ENCODE measurements at places on chromosomes 1 and 21. TPM values are rescaled to one million over a fixed set of nuclear protein-coding genes. Genes with fewer than 3 reads are reported as not detected.

- DNase-seq, result no peak
These were observed 54.0 kb downstream of the KIAA0040 start for GRCh38 chr1:175138579-175138978.

DNA sequence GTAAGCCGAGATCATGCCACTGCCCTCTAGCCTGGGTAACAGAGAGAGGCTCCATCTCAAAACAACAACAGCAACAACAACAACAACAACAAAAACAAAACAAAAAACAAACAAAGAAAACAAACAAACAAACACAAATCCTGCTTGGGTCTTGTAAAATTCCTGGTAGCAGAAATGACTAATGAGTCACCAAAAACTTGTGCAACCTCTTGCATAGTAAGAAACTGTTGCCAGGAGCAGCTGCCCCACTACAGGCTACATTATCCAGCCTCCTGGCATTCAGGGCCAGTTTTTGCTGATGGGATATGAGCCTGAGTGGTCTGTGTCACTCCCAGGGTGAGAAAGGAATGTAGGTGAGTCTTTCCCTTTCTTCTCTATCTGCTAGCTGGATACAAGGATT lies 245.4 kb downstream of the TNR start:
- no peak for DNase-seq

GRCh38 chr1:15139654-15140350 lies 13.7 kb upstream of the TMEM51 start:
- DNase-seq, result peak; percentile 51

DNA sequence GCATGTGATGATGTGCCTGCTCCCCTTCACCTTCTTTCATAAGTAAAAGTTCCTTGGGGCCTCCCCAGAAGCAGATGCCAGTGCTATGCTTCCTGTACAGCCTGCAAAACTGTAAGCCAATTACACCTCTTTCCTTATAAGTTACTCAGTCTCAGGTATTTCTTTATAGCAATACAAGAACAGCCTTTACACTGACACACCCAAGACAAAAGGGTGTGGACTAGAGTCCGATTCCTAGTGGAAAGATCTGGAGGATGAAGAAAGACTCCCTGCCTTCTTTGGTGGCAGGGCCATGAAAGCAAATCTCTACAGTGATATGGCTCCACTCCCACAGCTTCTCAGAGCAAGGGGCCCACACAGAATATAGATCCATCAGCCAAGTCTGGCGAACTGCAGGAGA lies 209.7 kb upstream of the ST6GALNAC5 start:
- no peak for DNase-seq

- DNase-seq, result no peak
These were observed 36.5 kb upstream of the BARHL2 start for GRCh38 chr1:90753556-90753955.

DNA sequence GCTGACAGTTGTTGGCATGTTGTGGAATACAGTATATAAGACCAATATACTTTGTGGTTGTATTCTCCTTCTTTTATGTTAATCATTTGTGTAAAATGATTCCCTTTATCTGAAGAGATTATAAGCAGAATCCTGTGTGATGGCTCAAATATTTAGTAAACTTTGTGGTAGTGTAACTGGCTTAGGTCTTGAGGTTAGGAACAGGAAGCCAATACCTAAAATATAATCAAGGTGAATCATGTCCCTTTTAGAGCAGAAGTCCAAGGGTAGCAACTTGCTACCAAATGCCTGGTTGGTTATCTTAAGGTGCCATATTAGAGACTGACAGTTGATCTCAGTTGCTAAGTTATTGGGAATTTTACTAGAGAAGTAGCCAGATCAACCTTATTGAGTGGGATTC lies 398.5 kb upstream of the ADAMTS5 start:
- DNase-seq, result no peak

DNA sequence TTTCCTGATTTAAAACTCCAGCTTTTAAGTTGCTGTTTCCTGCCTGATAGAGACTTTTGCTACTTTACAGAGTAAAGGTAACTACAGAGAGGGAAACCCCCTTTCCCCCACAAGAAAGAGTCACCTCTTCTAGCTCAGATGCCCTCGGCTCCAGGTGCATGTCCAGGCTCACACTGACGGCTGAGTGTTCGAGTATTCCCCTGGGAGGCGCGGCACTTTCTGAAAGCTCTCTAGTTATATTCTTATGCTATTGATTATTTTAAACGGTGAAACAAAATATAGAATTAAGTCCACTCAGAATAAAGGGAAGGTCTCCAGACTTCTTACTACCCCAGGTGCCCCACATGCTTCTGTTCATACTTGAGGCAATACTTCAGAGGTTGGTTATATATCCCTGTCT lies 160.3 kb upstream of the FMN2 start:
- DNase-seq, result no peak

GRCh38 chr1:229001467-229002011 lies 266.3 kb downstream of the RHOU start:
- no peak for DNase-seq

DNA sequence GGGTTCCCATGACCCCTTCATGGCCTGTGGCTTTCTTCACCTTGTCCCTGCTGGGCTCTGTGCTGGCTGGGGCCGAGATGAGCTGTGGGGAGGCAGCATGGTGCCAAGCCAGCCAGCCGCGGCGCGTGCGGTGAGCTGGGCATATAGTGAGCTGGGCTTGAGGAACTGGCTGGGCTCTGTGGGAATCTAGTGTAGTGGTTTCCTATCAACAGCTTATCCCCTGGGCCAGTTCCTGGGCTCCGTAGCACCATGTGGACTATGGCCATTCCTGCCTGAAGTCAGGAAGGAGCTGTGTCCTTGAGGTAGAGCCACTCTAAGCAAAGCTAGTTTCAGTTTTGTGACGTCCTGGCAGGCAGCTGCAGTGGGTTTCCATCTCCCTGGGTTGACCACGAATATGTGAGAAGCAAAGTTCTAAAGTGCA lies 1.8 kb downstream of the NCMAP start:
- DNase-seq, result no peak

GRCh38 chr1:180994262-180994661 lies 28.4 kb downstream of the STX6 start:
- DNase-seq, result no peak

DNA sequence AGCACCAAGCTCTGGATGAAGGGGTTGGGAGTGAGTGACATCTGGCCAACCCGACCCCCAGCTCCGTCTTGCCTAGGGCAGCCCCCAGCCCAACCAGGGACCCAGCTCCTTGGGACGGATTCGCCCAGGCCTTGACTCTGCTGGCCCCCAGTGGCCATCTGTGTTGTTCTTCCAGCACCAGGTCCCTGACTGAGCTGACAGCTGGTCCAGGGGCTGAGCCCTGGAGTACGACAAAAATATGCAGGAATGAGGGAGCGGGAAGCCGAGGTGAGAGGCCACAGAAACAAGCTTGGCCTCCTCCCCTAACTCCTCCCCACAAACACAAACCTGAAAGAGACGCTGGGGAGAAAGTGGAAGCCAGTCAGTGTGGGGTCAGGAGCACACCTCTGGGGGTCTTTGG lies 55.0 kb upstream of the PAX7 start:
- DNase-seq, result peak; percentile 47

FMO1 gene
- not detected for total RNA-seq

MACO1 gene
- 17.5 TPM for total RNA-seq

C8B gene
- total RNA-seq, result not detected

AUNIP gene
- total RNA-seq, result 28.9 TPM

MSH4 gene
- total RNA-seq, result 0.05 TPM

Measured in SJCRH30 (cell line).